ENCODE measurements at places on chromosomes 6 and 20.

- DNase-seq, result no peak
Observed at GRCh38 chr6:163707387-163708355, 293.2 kb downstream of the QKI start.

GRCh38 chr6:26594131-26594498, 2.6 kb upstream of the ABT1 start:
- no peak for DNase-seq

- DNase-seq, result no peak
Observed at GRCh38 chr20:17671565-17671964, 10.5 kb downstream of the RRBP1 start.

DNA sequence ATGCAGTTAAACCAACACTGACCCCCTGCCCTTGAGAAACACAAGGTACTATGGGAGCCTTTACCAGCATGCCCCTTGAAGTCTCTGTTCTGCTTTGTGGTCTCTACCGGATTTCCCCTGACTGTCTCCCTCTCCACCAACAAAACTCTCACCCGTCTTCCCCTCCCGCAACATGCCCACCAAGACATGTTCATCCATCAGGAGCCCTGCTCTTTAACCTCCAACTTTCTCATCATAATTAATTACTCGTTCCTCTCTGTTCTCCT, 1.1 kb downstream of the ZNF165 start:
- peak; percentile 55 for DNase-seq

- DNase-seq, result no peak
Observed at GRCh38 chr6:125183391-125183790, 29.8 kb downstream of the TPD52L1 start.

GRCh38 chr6:26561533-26562466, 23.6 kb downstream of the HMGN4 start:
- DNase-seq, result no peak

DNA sequence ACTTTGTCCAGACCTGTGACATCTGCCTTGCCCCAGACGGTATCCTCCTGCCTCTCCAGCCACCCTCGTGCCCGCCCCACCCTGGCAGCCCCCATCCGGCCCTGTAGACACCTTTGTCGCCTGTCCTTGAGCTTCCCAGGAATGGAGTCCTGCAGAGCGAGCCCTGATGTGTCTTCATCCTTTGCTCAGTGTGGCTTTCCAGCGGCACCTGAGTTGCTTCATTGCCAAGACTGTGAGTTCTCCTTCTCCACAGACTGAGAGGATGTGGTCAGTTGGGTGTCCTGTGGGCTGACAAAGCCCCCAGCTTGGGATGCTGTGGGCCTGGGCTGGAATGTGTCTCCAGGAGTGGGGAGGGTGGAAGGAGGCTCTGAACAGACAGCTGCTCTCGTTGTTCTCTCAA, 1.7 kb upstream of the CST4 start:
- DNase-seq, result no peak

DNA sequence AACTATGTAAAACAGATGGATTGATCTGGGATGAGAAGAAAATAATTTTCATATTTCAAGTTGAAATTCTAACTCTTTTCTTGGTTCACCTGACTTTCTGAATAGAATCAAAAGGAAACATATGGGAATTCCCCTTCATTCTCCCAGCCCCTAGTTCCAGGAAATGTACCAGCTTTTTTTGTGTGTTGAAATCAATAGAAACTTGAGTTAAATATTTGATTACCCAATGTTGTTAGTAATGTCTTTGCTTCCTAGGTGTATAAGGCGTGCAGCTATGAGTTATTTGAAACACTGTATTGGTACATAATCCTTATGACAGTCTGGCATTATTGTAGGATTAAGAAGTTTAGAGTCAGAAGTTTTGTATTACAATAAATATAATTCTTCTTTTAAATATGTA, 21.5 kb downstream of the VNN2 start:
- no peak for DNase-seq

DNA sequence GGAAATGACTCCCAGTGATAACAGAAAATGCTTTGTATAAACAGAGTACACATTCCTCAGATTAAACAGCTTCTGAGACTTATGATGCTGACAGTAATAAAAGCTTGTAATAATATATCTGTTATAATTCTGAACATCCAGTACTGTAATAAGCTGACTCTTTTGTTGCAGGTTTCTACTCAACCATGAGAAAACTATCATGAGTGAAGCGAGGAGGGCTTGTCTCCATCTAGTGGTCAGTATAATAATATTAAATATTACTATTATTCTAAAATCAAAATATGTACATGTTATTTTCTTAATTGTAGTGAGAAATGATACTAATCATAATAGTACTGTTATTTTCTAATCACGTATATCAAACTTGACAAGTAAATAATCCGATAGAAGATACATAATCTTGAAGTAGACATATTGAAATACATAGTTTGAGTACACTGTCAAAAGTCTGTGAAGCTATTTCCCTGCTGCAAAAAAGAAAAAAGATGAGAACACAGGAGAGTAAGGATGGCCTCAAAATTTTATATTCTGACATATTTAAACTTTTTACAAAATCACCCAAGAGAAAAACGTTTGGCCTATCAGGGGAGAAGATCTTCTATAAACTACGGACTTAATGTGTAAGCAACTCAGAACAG, 183.1 kb downstream of the MOXD1 start:
- DNase-seq, result peak; percentile 54

DNA sequence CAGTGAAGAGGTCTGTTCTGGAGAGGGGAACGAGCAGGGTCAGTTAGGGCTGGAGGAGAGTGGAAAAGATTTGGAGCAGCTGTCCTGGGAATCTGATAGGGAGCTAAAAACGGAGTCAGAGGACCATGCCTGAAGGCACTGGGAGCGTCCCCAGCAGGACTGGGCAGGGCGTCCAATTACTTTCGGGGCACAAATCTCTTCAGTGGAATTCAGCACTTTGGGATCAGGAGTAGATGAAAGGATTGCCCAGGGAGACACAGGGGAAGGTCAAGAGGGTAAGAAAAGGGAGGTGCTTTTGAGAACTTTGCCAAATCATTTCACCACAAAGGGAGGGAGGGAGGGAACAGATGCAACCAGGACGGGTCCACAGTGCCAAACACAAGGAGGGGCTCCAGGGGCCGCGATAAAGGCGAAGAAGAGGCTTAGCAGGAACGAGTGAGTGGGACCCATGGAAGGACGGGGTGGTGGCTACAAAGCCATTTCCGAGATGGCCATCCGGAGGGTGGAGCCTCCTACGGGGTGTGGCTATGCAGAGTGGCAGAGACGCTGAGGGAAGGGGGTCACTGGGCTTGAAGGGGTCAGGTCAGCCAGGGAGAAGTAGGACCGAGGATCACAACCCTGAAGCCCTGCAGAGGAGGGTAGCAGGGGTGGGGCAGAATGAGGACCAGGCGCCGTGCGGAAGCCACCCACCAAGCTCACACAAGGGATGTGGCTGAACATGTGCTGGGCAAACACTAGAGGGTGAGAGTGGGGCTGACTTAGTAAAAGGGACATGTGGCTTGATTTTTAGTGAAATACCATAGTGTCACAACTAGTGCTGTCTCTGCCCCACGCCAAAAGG, 180.0 kb upstream of the RREB1 start:
- no peak for DNase-seq
